ENCODE measurements at places on chromosomes 16 and 17. TPM values are rescaled to one million over a fixed set of nuclear protein-coding genes. Genes with fewer than 3 reads are reported as not detected.

DNA sequence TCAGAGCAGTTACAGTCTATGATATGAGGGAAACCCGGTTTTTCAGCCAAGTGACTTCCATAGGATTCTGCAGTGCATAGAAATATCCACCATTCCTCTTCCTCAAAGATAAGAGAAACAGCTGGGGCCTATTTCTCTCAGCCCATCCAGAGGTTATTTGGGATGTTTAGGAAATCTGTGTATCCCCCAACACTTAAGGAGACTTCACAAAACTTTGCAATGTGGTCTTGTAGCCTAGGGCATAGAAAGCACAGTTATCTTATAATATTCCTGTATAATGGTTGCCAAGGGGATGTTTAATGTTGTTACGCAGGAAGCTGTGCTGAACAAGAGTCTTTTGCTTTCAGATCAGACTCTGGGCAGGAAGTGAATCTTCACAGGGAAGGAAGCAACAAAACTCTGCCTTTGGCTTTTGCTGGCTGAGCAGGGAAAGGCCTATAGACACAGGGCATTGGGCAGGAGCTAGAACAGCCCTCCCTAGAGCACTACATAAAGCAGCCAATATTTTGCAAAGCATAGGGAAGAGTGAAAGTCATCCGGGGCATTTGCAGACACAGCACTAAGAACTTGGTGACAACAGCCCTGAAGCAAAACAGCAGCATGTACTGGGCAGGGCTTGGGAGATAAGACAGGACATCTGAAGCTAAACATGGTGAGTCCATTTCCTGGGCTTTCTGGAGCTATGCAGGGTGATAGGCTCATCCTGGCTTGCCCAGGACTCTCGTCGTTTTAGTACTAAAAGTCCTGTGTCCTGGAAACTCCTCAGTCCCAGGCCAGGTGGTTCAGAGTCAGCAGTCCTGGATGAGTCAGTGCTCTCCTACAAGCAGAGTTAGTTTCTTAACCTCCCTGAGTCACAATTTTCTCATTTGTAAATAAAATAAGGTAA is 18.7 kb upstream of the BEAN1 start:
- no peak for DNase-seq

GRCh38 chr16:71966932-71967331 is 33.3 kb downstream of the PKD1L3 start:
- DNase-seq = no peak

GRCh38 chr17:14199601-14200000 is 37.1 kb downstream of the CDRT15 start:
- no peak for DNase-seq

DNA sequence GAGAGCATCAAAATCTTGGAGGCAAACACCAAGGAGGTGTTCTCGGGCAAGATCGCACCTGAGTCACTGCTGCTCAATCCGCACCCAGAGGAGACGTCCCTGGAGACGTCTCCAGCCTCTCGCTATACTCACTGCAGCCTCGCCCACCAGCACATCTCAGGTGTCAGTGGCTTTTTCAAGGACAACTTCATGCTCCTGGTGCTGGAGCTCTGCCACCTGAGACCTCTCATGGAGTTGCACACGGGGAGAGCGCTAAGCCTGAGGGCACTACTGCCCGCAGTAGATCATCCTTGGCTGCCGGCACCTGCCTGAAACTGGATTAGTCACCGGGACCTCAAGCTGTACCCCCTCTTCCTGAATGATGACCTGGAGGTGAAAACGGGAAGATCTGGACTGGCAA is 2.6 kb upstream of the MBTPS1 start:
- no peak for DNase-seq

GRCh38 chr17:75428543-75429469 is 23.3 kb upstream of the GRB2 start:
- no peak for DNase-seq

DNA sequence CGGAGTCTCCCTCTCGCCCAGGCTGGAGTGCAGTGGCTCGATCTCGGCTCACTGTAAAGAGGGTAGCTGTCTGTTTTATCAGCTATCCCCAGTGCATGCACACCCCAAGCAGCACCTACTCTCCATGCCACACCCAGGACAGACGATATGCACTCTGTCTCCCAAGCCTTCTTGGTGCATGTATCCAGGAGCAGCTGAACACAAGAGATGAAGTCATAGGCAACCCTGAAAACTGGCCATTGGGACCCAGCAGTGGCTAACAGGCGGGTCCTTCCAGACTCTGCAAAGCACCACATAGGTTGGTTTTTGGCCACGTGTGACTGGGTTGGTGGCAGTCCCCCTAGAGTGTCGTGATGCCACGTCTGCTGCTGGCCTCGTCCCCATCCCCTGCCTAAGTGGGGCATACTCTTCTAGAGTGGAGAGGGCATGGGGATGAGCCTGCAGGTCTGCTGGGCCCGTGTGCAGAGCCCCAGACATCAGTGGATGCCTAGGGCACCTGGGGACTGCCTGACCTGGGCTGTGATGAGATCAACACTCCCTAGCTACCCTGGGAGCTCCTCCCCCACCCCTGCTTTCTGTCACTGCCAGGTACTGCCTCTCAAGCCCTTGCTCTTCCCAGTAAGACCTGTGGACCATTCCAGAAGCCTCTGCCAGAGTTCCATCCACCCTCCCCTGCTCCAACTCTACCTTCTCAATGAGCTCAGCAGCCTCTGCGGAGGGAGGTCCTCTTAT is 9.3 kb downstream of the PDE6G start:
- DNase-seq = no peak

- DNase-seq = no peak
Observed at GRCh38 chr17:18230288-18231141, 5.1 kb downstream of the LLGL1 start.

GRCh38 chr16:57179215-57179828 is 6.5 kb downstream of the PSME3IP1 start:
- no peak for DNase-seq

DNA sequence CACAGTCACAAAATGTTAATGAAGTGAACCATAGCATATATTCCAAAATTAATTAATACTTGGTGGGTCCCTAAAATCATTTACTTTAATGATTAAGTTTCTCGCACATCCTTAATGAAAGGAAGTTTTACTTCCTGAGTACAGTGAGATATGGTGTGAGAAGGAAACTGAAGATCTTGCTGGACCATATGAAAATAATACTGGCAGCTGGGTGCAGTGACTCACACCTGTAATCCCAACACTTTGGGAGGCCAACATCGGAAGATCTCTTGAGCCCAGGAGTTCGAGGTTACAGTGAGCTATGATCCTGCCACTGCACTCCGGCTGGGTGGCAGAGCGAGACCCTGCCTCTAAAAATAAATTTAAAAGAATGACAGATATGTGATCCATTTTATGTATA is 62.5 kb downstream of the ABCA8 start:
- DNase-seq = no peak

GRCh38 chr17:55518510-55518909 is 7.3 kb upstream of the SMIM36 start:
- no peak for DNase-seq

GRCh38 chr16:76389126-76389525 is 111.9 kb downstream of the CNTNAP4 start:
- no peak for DNase-seq

DNA sequence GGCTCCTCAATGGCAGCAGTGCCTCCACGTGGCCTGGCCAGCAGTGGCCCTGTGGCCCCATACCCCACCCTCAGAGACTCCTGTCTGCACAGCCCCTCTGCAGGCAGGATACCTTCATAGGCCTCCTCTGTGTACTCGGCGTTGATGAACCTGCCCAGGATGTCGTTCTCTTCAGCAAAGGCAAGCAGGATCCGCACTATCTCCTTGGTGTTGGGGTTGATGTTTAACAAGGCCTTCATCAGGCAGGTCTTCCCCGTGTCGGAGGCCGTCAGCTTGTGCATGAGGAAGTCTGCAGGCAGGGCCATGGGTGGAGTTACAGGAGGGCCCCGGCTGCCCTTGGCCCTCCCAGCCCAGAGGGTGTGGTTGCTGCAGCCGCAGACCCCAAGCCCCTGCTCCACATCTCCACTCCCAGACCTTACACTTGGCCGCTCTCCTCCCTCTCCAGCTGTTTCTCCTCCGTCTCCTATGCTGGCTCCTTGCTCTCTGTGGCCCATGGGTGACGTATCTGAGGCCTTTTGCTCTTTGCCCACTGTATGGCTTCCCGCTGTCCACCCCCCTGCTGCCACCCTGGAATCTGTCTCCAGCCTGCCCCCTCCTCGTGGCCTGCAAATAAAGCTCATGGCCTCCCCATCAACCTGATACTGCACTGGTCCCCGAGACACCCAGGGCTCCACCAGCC is 15.1 kb downstream of the TRPV3 start:
- no peak for DNase-seq

GRCh38 chr16:15636392-15636873 is 6.5 kb downstream of the MARF1 start:
- DNase-seq = no peak

GRCh38 chr17:43574896-43575525 is 28.9 kb upstream of the ETV4 start:
- DNase-seq = no peak

DNA sequence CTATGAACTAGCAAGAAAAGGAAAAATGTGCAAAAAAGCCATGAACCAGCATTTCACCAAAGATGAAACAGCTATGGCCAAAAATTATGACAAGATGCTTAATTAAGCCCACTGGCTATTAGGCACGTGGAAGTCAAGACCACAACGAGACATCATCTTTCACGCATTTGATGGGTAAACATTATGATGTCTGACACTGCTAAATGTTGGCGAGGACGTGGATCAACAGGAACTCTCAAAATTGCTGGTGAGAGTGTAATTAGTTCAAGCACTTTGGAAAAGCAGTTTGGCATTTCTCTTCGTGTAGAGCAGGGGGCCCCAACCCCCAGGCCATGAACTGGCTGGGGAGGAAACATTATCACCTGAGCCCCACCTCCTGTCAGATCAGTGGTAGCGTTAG is 39.6 kb upstream of the ADGRG1 start:
- DNase-seq = no peak

DNA sequence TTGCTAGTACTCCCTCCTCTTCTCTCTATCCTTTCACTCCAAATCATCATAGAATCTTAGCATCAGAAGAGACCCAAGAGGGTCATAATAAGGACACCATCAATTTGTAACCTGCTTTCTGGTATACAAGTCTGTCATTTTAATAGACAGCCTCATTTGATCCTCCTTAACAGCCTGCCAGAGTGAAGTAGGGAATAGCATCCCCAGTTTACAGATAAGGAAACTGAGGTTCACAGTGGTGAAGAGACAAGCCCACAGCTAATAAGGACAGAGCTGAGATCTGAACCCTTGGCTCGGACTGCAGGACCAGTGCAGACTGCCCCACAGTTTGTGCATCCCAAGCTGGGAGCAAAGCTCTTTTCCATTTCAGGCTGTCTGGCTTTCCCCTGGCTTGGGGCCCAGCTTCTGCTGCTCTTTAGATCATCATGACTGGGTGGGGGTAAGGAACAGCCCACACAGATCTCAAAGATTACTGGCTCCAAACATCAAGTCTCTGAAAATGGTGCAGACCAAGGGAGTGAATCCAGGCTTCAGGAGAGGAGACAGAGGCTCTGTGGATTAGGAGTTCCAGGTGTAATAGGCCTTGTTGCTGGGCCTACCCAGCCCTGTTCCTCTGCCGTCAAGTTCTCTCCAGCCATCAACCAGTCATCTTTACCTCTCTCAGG is 10.3 kb upstream of the IGFBP4 start:
- DNase-seq = no peak

DNA sequence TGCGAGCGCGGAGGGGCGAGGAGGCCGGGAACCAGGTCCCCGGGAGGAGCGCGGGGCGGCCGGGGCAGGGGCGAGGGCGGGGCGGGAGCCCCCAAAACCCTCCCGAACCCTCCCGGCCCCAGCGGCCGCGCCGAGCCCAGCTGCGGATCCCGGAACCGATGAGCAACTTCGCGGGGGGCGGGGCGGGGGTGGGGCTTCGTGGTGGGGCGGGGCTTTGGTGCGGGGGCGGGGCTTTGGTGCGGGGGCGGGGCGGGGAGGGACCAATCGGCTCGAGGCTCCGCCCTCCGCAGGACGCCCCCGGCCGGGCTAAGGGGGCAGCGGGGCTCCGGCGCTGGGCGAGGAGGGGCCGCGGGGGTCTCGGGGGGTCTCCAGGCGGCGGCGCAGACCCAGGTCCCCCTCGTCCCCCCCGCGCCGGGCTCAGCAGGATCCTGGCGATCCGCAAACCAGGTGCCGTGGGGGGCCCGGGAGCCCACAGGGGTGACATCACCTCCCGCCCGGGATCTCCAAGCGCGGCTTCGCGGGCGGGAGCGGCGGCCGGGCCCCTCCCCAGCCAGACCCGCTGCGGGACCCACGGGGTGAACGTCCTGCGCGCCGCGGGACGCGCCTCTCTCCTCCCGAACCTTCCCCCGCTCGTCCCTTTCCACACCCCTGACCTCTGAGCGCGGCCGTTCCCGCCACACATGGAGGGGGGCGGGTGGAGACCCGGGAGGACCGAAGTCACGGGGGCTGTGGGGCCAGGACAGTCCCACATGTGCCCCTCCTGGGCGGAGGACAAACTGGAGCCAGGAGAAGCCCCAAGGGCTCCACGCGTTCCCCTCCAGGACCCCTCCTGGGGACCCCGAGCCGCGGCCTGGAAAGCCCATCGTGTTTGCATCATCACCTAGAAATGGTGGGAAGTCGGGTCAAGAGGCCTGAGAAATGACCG is at the start of gene ABR:
ABR (minus strand) TSS at position 164 of the 925 bp plus-strand sequence. CDS start 254 bp downstream, outside the sequence.
- DNase-seq = no peak

GRCh38 chr16:3509470-3509928 is 8.7 kb downstream of the CLUAP1 start:
- DNase-seq = no peak

DNA sequence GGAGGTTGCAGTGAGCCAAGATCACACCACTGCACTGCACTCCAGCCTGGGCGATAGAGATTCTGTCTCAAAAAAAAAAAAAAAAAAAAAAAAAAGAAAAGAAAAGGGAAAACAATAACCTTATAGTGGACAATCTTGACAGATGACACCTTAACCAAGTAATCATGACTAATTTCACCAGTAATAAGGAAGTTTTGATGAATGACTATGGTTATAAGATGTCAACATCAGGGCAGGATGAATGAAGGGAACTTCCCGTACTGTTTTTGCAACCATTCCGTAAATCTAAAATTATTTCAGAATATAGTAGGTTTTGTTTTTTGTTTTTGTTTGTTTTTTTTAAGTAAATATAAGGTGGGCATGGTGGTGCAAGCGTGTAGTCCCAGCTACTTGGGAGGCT is 23.0 kb downstream of the GSPT1 start:
- DNase-seq = no peak

DNA sequence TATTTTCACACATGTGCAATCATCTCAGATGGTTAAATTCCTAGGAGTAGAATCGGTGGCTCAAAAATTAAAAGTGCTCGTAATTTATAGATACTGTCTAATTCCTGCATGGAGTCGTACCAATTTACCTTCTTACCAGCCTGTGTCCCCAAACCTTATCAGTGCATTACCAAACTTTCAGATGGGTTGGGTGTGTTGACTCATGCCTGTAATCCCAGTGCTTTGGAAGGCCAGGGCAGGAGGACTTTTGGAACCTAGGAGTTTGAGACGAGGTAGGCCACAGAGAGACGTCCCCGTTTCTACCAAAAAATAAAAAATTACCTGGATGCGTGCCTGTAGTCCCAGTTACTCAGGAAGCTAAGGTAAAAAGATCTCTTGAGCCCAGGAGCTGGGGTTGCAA is 34.5 kb upstream of the GPRC5B start:
- no peak for DNase-seq

GRCh38 chr16:32116080-32116479 is 137.0 kb upstream of the TP53TG3D start:
- no peak for DNase-seq

The SLC4A1 gene
- total RNA-seq = 0.21 TPM

The SGSH gene
- 50.5 TPM for total RNA-seq

The G6PC1 gene
- total RNA-seq = not detected

The DRC3 gene
- total RNA-seq = 5.0 TPM

The TEDC2 gene
- not detected for total RNA-seq

The KRTAP9-2 gene
- total RNA-seq = not detected

The COX6A2 gene
- total RNA-seq = not detected

The TBC1D3 gene
- total RNA-seq = not detected

All from tibial nerve (tissue), 4 donors.